Endodermal cell (in vitro differentiated cells): ENCODE measurements at places on chromosomes 7 and 10. TPM values are rescaled to one million over a fixed set of nuclear protein-coding genes. Genes with fewer than 3 reads are reported as not detected.

Gene AOAH
- total RNA-seq: 0.56 to 1.6 TPM (median 0.80 TPM) in 3 replicates

Gene HELLS
- total RNA-seq: 139 to 288 TPM (median 283 TPM) in 3 replicates

Gene ZYX
- total RNA-seq: 106 to 128 TPM (median 127 TPM) in 3 replicates

Gene FRMD4A
- total RNA-seq: 13.3 to 22.4 TPM (median 20.1 TPM) in 3 replicates

Gene GDF2
- total RNA-seq: not detected in 2 replicates

Gene CFAP69
- total RNA-seq: 5.4 to 6.7 TPM (median 6.6 TPM) in 3 replicates

Gene ZNF33B
- 27.5 and 34.9 TPM in 2 replicates for total RNA-seq

Gene GLUD1
- 104 to 113 TPM (median 108 TPM) in 3 replicates for total RNA-seq

Gene FAM13C
- 2.5 to 8.5 TPM (median 2.7 TPM) in 3 replicates for total RNA-seq

Gene ZSCAN25
- 23.1 and 25.7 TPM in 2 replicates for total RNA-seq

Gene FKBP6
- not detected in 3 replicates for total RNA-seq
